ENCODE measurements at places on chromosomes 12 and 14.

DNA sequence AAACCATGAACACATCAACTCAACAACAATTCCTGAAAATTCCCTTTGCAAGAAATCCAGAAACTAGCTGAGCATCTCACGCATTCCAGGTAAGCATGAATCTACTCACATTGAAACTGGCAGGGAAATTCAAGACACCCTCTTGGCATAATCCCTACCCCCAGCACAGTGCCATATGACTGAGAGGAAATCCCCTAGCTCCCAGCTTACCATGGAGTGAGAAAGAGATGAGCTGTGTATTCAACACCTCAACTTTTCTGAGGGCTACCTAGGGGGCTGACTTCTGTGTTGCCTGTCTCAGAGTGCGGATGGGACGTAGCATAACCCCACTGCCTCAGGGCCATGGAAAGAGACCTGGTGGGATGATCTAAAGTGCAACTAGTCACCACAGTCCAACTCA is 37.7 kb upstream of the GPR132 start:
- no peak for DNase-seq

- no peak for DNase-seq
Observed at GRCh38 chr12:59843260-59843843, 247.5 kb downstream of the SLC16A7 start.

GRCh38 chr12:110235383-110235782 is 45.7 kb upstream of the ATP2A2 start:
- DNase-seq, result no peak

GRCh38 chr14:20460458-20461224 is 593 bp downstream of the PIP4P1 start:
- DNase-seq, result peak; percentile 52

DNA sequence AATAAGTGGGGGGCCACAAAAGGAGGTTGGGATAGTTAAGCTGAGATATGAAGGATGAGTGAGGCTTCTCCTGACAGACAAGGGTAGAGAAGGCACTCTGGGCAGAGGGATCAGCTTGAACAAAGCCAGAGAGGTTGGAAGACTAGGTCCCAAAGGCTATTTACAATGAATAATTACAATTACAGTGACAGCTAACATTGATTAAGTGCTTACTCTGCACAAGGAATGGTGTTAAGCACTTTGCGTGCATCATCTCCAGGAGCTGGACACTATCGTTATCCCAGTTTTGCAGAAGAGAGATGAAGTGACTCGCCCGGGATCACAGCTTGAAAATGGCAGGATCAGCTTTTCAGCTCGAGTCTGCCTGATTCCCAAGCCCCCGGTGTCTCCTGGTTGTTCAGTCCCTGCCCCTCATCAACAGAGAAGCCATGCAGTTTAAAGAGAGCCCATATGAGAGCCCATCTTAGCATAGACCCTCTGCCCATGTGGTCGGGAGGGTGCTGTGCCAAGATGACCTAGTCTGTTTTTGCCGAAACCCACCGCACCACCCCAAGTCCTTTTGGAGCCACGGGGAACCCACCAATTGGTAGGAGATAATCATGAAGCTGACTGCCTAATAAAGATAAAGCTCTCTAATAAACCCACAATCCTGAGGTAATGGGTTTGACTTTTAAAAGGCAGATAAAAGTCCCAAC is 89.9 kb upstream of the HSPB8 start:
- DNase-seq, result no peak

DNA sequence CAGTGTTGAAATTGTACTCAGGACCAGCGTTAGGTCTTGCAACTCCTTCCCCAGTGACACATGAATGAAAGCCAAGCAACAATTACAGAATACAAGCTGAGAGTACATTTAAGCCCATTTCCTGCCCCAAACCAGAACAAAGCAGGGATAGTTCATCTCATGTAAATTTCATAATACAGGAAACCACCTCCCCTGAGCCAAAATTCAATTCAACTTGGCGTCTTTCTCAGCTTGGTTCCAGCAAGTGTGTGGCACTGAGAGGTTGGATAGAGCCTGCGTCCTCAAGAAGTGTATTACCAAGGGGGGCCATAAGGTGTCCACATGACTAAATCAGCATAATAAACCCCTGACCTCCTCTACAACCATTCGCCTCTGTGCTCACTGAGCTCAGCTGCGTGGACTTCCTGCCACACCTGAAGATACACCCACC is 278.9 kb upstream of the CRY1 start:
- DNase-seq, result peak; percentile 31

DNA sequence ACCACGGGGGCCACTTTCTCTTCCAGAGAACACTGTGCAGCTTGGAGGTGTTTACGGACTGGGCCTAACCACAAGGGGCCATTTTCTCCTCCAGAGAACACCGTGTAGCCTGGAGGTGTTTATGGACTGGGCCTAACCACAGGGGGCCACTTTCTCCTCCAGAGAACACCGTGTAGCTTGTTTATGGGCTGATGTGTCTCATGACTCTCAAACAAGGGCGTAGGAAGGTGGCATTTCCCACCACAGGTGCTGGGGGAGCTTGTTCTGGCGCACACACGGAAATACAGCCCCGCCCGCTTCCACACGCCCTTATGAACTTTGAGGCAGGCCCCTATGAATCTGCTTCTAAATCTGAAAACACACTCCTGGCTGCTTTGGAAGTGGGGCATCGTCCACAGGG is 174.6 kb upstream of the SFSWAP start:
- DNase-seq, result no peak

DNA sequence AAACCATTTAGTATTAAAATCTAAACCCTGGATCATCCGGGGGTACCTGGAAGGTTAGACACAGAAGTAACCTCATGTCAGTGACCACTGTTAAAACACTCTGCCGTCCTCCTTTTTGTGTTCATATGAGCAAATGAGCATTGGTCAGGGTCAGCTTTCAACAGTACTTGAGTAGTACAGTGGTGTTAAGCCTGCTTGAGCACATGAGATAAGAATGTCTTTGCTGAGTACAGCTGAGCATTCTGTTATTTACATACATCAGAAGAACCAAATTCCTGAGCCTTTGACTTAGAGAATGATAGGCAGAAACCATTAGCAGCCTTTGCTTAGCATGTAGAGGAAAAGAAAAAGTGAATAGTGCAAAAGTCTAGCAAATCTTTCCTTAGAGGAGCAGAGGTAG is 38.6 kb upstream of the LRTM2 start:
- DNase-seq, result no peak

- no peak for DNase-seq
Observed at GRCh38 chr12:77584860-77585259, 245.8 kb upstream of the NAV3 start.

DNA sequence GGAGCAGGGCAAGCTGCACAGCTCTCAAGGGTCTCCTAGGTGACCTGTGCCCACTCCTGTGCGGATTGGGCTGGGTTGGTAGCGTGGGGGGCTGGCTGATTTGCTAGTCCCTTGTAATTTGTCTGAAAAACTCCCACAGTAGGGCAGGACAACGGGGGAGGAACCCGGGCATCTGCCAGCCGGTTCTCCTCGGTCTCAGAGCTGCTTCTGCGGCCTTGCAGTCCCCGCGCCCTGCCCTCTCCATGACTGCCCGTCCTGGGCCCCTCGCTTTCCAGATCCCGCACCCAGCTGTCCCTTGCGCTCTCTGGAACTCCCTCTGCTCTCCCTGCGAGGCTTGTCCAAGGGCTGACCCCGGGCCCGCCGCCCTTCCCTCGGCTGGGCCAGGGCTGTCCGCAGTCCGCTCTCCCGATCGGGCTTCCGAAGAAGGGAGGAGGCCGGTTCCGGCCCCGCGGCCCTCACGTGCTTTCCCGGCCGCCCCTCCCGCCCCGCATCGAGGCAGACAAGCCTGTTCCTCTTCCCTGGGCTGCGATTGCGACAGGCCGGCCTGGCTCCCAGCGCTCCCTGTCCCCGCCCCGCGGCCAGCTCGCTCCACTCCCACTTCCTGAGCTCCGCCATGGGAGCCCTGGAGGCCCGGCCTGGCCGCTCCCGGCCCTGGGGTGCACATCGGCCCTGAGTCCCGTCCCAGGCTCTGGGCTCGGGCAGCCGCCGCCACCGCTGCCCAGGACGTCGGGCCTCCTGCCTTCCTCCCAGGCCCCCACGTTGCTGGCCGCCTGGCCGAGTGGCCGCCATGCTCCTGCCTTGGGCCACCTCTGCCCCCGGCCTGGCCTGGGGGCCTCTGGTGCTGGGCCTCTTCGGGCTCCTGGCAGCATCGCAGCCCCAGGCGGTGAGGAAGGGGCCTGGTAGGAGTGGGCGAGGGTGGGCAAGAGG is at the start of gene LTBR:
Gene LTBR (plus strand): TSS at position 591 of the 927 bp plus-strand sequence. CDS start 197 bp downstream, at position 788.
- DNase-seq, result no peak

DNA sequence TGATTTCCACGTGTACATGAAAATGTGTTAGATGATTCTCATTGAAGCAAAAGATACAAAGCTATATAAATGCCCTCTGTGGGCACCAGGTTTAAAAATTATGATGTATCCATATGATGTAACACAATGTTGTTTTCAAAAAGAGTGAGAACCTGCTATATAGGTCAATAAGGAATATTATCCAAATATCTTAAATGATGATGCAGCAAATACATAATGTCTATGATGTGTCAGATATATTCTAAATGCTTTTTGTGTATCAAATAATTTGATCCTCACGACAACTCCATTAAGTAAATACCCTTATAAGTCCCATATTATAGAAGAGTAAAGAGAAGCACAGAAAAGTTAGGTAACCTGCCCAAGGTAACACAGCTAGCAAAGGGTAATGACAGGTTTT is 393.0 kb upstream of the DCN start:
- no peak for DNase-seq

GRCh38 chr12:3313066-3313465 is 177.9 kb upstream of the PRMT8 start:
- DNase-seq, result no peak

DNA sequence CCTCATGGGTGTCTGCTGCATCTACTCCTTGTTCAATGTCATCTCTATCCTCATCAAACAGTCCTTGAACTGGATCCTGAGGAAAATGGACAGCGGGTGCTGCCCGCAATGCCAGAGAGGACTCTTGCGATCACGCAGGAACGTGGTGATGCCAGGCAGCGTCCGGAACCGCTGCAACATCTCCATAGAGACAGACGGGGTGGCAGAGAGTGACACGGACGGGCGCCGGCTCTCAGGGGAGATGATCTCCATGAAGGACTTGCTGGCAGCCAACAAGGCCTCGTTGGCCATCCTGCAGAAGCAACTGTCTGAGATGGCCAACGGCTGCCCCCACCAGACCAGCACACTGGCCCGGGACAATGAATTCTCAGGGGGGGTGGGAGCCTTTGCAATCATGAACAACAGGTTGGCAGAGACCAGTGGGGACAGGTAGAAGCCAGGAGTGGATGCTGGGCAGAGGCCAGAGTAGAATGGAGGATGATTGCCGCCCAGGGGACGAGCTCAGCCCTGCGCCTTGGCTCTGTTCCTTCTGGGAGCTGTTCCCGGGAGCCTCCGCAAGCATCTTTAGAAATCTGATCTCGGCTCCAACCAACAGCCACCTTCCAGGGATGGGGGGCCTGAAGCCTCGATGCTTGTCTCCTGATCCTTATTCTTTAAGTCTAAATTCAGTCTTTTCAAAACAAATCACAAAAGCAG is 71.6 kb upstream of the PSMC1 start:
- DNase-seq, result no peak

DNA sequence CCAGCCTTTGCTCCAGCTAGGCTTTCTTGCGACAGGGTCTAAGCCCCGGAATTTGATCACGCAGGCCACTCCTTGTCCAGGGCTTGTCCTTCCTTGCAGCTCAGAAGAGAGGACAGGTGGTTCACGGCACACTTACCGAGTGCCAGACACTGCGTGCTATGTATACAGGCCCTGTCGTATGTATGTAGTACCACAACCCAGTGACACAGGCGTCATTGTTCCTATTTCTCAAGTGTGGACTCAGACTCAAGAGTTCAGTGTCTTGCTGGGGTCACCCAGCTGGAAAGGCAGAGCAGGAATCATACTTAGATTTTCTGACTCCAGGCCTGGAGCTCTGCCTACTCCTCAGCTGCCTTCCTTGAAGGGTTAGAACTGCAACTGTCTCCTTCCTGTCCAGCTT is 153.9 kb downstream of the SMOC1 start:
- DNase-seq, result no peak

DNA sequence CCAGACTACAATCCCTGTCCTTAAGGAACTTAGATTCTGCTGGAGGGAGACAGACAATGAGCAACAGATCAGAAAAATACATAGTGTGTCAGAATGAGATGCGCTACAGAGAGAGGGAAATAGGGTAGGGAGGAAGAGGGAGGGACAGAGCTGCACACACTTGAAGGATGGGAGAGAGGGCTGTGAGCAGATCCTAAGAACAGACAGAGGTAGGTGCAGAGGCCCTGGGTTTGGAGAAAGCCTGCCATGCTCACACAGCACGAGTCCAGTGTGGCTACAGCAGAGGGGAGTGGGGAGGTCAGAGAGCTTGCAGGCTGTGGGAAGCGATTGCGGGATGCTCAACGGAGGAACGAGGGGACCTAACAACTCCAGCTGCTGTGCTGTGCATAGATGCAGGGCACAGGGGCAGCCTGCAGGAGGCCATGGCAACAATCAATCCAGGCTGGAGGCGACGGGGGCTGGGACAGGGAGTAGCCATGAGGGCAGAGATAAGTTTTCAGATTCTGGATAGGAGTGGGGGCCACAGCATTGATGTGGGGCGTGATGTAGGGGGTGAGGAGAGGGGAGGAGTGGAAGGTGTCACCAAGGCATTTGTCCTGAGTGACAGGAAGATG is 20.7 kb downstream of the FAIM2 start:
- DNase-seq, result no peak

GRCh38 chr12:31973818-31974217 is 14.6 kb downstream of the RESF1 start:
- no peak for DNase-seq

DNA sequence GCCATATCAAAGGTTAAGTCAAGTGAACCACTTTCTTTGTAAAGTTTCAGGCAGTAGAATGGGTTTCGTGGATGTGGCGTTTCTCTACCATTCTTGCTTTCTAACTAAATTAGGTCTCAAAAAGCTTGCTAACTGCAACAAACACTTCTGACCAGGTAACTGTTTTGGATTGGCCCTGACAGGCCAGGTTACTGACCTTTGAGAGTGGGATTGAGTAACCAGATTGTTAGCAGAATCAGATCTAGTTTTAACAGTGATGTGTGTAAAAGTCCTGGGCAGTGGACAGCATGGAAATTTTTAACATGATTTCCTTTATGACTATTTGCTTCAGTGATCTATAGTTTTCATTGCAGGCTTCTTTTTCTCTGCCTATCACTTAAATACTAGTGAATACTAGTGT is 57.9 kb downstream of the TMTC3 start:
- no peak for DNase-seq

DNA sequence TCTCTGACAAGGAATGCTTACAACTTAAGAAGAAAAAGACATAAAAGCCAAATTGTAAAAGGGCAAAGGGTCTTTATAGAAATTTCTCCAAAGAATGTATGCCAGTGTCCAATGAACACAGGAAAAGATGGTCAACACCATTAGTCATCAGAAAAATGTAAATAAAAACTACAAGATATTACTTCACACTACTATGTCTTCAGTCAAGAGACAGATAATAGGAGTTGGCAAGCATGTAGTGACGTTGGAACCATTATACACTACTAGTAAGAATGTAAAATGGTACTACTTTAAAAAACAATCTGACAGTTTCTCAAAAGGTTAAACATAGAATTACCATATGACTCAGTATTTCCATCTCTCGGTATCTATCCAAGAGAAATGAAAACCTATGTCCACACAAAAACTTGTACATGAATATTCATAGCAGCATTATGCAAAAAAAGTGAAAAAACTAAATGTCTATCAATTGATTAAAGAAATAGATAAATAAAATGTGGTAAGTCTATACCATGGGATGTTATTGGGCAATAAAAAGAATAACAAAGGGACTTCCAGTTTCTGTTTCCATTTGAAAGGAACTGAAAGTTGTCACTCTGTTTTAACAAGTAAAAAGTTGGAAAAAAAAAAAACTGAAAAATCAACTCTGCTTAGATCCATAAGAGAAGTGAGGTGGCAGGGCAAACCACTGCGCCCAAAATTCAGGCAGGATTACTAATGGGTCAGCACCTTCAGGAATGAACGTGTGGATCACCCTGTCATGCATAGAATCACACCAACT is 69.8 kb downstream of the ALG10B start:
- no peak for DNase-seq

All from T-helper 1 cell (primary cell).